ENCODE measurements at places on chromosomes 4 and X.

DNA sequence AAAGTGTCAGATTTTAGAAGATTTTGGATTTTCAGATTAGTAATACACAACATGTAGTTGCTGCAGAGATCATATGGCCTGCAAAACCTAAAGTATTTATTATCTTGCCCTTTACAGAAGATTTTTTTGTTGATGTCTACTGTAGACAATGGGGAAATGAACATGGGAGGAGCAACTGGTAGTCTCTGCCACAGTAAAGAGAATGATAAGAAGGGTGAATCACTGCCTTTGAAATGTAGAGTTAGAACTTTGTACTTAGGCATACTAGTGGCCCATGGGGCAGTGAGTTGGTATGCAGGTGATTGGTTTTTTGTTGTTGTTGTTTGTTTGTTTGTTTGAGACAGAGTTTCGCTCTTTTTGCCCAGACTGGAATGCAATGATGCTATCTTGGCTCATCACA is 50.1 kb downstream of the GAB1 start:
- no peak for DNase-seq

- DNase-seq, result no peak
These were observed 333.3 kb downstream of the DCTD start for GRCh38 chr4:182583703-182584415.

GRCh38 chr4:87150498-87151261 is 69.7 kb downstream of the KLHL8 start:
- peak; percentile 55 for DNase-seq

DNA sequence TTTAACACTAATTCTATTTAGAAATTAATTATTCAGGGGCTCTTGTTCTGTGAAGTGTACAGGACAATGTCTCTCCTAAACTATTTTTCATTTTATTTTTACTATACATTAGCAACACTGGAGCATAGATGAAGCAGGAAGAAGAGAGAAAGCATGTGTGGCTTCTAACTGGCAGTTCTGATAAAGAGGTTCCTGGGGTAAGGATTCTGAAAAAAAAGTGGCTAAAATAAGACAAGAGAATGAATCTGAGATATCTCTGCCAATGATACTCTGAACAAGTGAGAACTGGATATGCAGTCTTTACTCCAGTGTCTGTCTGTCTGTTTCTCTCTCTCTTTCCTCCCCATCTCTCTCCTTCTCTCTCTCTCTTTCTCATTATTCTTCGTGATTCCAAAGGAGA is 125.9 kb downstream of the MAML3 start:
- DNase-seq, result no peak

DNA sequence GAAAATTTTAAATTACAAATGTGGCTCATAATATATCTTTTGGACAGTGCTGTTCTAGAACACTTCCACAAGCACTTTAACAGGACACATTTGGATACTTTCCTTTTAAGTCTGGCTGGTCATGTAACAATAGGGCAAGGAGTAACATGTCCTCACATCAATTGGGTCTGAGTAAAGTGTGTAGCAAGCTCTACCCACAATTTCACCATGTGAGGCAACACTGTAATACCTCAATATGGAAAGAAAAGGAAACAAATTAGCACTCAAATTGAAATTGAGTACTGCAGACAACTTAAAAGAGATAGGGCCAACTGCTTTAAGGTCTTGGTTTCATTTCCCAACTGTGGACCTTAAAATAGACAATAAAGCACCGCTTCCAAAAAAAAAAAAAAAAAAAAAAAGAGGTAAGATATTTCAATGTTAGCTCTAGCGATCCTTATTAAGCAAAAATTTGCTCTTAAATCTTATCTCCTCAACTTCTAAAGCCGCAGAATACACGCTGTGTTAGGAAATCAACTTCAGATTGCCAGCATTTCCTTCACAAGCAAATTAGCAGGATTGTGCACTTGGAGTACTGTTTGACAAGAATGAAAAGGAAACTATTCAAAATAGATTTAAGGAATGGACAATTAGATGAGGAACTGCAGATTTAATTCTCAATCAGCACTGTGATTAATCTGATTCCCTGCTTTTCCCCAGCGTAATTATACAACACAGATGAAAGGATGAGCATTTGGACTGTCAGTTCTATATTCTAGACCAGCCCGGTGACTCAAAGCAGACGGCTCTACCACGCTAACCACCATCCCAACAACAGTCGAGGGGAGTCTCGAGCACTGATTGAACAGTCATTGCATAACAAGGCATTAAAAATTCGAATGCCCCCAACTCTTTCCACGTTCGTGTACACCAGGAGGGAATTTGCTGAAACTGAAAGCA is 1.6 kb downstream of the CASK start:
- peak; percentile 30 for DNase-seq

DNA sequence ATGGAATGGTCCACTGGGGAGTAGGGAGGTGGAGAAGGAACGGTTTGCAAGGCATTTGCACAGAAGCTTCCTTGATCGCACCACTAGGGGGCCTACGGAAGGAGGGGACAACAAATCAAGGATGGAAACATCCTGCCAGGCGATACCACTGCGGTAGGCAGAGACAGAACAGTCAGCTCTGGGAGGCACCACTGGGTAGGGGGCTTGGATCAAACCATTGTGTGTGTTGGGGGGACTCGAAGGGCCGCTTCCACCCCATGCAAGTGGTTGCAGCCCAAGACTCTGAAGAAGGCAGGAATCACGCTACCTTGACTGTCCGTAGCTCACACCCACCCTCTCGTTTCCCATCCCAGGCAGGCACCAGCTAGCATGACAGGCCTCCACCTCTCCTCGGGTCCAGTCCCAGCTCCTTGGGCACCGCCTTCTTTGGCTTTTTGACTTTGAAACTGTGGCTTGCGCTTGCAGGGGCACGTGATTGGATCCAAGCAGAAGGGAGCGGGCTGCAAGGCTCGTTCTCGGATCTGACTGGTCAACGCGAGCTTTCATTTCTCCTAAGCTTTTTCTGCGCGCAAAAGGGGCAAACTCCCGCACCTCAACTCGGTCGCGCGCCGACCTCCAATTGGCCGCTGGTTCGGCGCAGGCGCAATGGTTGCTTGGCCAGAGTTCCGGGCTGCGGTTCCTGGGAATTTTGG is 28.4 kb downstream of the GAGE1 start:
- DNase-seq, result no peak

DNA sequence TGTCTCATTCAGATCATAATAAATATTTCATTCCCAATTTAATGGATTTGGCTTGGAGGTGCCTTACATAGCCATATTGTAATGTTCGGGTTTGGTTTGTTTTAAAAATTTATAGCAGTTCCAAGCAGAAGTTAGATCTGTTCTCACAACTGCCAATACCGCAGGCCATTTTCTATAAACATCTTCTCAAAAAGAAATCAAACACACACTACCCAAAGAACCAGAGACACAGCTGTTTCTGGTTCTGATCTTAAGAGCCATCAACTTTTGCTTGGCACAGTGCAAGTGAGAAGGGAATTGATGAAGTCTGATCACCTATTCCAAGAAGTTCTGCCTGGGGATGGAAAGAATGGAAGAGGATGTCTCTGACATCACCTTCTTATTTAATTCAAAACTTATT is 22.9 kb downstream of the MID1IP1 start:
- no peak for DNase-seq

- DNase-seq, result no peak
These were observed 259.8 kb downstream of the IQCM start for GRCh38 chr4:149555799-149556198.

- DNase-seq, result no peak
These were observed 105.8 kb upstream of the EGFL6 start for GRCh38 chrX:13463608-13464007.

GRCh38 chrX:84830836-84831235 is 172.8 kb upstream of the APOOL start:
- no peak for DNase-seq

DNA sequence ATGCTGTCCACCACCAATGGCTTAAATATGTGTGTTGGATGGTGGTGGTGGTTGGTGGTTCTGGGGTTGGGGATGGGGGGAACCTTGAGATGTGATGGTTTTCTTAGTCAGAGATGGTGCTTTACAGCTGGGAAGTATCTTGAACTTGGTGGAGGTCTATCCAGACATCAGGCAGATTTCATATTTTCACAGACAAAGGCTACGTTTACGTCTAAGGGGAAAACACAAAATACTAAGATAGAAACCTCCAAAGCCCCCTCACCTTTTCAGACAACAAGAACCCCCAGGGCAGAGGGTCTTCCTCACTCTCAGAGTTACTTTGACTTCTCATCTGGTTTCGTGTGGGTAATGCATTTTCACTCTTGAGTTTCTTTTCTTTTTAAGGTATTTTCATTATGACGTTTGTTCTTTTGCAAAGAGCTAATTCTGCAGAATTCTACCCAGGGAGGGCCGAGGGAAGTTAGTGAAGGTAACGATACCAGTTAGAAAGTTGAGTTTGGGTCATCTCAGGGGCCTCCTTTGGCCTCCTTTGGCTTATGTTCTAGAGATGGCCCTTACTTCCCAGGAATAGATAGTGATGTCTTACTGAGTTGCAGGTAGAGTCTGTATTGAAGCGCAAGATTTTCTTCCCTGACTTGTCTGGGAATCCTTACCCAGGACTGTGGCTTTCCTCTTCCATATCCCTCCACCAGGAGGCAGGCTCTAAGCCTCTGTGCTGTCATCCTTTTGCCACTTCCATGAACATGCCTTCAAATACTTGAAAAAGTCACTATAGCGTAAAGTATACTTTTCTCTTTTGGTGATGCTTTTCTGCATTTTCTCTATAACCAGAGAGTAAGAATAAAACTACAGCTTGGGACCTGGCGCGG is 31.9 kb downstream of the RHOH start:
- DNase-seq, result no peak

- DNase-seq, result no peak
These were observed 550.5 kb downstream of the PDHA2 start for GRCh38 chr4:96390404-96390803.

- no peak for DNase-seq
These were observed at the start of gene DGKK for GRCh38 chrX:50470103-50471031. Gene DGKK, minus strand, starts transcription at chrX:50470825. Its CDS starts 147 bp downstream, at chrX:50470678.
